Stimulated activated CD8-positive, alpha-beta memory T cell treated with anti-CD3 and anti-CD28 coated beads, Interleukin-4, amount 100 ng/mL, for 1 hour (primary cell): ENCODE measurements at places on chromosomes 1 and 21.

DNA sequence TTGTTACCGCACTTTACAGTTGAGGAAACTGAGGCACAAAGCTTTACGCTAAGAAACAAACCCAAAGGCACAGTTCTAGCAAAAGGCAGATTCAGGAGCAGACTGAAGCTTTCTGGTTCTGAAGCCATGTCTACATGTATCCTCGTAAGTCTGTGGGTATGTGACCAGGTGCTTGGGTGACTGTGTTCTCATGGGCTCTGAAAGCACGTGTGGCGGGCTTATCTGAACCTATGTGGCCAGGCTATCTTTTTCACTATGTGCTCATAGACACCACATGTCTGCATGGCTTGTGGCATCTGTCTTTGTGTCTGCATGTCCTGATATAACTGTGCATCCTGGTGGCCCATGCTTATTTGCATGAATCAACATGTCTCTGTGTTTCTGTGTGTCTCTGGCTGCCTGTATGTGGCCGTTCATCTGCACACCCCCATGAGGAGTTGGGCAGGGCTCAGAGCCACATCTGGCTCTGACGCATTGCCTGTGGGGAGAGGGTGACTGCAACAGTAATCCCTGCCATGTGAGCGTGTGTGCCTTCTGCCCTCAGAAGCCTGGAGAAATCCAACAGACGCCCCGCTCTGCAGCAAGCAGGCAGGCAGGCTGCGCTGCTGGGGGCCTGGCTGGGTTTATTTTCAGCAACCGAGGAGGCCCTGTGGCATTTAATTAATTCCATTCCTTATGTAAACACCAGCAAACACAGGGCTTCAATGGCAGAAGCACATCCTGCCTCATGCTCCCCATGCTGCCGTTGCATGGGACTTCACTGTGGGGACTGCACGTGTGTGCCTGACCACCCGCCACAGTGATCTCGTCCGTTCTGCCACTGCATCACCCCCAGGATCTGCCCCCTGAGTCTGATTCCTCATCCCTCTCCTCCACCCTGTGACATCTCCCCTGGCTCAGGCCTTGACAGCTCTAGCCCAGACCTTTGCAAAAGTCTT is 115.4 kb downstream of the TRABD2B start:
- no peak for DNase-seq

DNA sequence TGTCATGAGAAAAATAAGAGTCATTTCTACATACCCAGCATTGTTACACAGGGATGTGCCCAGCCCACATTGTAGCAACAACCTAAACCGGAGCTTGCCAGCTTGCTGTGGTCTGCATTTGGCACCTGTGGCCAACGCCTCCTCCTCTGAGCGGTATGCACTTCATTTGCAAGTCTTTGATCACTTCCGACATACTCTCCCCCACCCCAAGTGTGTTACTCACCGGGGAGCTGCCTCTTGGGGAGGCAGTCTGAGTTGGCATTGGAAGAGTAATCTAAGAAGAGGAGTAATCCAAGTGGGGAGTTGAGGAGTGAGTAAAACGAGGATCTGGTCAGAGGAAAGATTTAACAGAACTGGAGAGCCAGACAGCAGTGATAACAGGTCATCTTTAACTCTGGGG is 3.8 kb downstream of the BCL9 start:
- peak; percentile 57 for DNase-seq

DNA sequence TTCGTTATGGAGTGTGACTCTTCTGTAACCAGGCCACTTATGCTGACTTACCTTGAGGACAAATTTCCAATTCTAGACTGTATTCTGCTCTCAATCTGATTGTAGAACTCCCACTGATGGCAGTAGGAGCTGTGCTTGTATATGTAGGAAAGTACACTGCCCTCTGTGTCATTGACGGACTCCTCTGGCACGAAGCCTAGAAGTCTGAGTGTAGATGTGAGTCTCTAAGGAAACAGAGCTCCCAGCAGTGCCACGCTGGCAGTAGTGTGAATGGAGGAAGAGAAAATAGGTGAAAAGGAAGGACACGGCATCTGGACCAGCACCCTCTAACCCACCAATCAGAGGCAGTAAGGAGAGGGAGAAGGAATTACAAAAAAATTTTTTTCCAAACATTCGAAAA is 130.4 kb upstream of the ADGRL2 start:
- DNase-seq: no peak

GRCh38 chr21:34200288-34200905 is 127.0 kb downstream of the MRPS6 start:
- no peak for DNase-seq

- DNase-seq: no peak
These were observed 544.8 kb downstream of the NUF2 start for GRCh38 chr1:163866564-163866963.

DNA sequence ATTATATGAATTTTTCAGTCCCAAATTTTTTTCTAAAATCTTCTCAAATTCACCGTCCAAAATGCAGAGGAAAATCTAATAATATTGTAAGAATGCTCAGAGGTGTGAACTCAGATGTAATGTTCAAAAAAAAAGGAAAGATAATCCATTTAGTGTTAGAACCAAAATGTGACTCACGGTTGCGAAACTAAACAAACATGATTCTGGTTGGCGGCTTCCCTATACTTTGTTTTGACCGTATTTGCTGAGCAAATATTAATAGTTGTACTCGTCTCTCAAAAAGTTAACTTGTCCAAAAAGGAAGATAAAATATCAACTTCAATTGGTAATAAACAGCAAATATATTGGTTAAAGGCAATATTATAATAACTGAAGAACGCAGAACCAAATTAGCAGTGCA is 34.4 kb downstream of the ZSWIM5 start:
- DNase-seq: no peak

- no peak for DNase-seq
These were observed 20.4 kb upstream of the TTC4 start for GRCh38 chr1:54695221-54695620.

- no peak for DNase-seq
These were observed 65.9 kb upstream of the L1TD1 start for GRCh38 chr1:62128745-62129144.

DNA sequence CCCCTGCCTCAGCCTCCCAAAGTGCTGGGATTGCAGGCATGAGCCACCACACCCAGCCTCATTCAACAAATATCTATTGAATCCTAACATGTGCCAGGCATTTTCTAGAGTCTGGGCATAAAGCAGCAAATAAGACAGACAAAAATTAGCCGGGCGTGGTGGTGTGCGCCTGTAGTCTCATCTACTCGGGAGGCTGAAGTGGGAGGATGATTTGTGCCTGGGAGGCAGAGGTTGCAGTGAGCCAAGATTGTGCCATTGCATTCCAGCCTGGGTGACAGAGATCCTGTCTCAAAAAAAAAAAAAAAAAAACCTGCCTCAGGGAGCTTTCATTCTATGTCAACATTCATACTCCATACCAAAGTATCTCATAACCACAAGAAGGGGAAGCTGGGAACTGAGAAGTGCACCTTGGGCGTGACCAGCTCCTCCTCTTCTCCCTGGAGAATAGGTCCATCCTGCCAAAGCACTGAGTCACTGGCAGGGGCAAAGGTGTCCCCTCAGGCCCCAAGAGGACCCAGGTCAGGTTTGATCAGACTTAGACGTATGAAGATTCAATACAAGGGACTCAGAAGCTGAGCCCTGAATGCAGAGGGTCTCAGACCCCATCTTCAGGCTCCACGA is 36.8 kb upstream of the PPP1R15B start:
- DNase-seq: no peak

DNA sequence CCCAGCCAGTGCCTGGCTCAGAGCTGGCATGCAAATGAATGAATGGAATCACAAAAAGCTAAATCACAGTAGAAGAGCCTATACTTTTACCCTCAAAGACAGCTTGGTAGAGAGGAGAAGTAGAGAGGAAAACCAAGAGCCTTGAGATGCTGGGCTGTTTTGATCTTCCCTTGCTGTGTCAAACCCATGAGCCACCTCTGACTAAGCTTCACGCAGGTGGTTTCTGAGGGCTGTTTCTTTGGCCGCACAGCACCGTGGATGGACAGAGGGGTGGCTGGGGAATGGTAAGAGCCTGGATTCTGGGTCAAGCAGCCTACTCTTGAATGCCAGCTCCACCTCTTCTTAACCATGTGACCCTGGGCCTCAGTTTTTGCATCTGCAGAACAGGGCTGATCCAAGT is 18.6 kb downstream of the ABCG1 start:
- DNase-seq: no peak

- DNase-seq: no peak
These were observed 154.3 kb upstream of the COL6A1 start for GRCh38 chr21:45827302-45827692.

DNA sequence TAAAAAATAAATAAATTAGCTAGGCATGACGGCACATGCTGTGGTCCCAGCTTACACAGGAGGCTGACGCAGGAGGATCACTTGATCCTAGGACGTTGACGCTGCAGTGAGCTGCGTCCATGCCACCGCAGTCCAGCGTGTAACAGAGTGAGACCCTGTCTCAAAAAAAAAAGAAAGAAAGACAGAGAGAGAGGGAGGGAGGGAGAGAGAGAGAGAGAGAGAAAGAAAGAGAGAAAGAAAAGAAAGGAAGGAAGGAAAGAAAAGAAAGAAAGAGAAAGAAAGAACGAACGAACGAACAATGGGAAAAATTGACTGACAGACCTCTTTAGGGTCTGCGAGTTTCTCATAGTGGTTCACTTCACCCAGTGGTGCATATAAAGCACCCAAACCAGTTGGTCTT is 97.8 kb upstream of the BMP8A start:
- DNase-seq: no peak

DNA sequence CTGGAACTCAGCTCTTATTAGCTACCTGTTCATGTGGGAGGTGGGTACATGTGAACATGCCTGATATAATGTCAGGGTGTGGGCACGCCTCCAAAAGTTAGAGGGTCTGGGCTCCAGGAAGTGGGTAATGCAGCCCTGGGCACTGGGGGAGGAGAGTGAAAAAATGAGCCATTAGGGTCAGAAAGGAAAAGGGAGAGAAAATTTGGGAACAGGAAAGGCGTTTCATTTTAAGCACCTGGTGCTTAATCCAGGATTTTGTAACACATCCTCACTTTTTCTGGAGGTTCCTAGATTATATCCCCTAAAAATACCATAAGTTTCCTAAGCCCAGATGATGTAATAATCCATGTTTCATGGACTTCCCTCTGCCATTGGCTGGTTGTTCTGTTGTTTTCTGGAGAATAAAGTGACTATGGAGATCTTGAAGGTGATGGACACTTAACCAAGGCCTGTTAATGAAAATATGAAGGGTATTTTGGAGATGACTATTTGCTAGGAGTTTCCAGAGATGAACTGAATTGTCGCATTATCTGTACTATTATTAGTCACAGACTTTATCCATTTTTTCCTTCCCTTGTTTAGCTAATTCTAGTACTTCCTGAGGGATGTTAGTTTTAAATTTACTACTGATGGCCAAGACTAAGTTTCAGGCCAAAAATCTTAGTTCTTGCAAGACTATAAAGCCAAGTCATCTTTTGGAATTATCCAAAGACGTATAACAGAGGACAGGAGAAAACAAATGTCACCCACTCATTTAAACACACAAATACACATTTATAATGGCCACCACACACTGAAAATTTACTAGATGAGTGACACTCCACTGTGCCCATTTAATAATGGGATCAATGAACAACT is 24.4 kb upstream of the TARBP1 start:
- DNase-seq: no peak

GRCh38 chr1:7613851-7614205 is 157.3 kb upstream of the VAMP3 start:
- DNase-seq: no peak

- DNase-seq: no peak
These were observed 27.4 kb upstream of the RNF2 start for GRCh38 chr1:185017966-185018365.

DNA sequence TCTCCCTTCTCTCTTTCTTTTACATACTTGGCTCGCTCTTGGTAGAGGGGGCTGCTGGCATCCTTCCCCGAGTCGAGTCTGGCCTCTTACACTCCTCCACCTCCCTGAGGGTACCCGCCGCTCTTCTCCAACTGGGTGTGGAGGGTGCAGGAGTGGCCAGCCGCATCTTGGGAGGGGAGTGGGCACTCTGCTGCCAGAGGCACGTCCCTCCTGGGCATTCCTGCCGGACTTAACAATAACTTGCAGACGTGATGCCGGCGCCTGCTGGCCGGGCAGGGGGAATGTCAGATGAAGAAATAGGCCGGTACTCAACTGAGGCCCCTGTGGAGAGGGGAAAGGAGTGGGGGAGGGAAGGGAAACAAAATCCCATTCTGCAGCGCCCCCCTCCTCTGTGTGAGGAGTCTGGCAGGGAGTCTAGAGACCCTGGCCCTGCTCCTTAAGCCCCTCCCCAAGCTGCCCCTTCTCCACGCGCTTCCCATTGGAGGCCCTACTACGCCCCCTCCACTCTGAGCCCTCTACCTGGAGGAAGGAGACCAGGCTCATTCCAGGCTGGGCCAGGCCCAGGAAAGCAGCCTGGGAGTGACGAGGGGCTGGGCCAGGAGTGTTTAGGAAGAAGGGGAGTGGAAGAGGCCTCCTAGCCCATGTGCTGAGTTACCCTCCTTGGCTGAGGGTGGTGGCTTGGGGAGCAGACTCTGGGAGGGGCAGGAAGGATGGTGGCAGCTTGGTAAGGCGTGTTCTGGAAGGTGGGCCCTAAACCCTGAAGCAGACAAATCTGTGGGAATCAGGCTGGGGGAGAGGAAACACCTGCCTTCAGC is 1.8 kb downstream of the ATP2B4 start:
- no peak for DNase-seq

DNA sequence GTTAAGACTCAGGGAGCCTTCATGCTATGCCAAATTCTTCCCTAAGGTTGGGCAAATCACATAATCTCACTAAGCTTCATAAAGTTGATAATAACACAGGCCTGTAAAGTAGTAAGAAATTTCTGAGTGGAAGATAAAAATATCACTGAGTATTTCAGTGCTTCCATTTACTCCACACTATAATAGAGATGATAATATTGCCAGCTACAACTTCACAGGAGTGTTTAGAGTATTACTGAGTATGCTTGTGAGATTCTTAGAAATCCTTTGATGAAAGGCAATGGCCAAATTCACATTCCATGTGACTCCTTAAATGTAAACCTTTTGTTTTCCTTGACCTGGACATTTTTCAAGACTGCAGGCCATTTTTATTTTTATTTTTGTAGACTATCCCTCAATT is 10.4 kb downstream of the ITGB3BP start:
- DNase-seq: no peak

GRCh38 chr1:226255380-226255779 is 31.9 kb downstream of the MIXL1 start:
- no peak for DNase-seq

DNA sequence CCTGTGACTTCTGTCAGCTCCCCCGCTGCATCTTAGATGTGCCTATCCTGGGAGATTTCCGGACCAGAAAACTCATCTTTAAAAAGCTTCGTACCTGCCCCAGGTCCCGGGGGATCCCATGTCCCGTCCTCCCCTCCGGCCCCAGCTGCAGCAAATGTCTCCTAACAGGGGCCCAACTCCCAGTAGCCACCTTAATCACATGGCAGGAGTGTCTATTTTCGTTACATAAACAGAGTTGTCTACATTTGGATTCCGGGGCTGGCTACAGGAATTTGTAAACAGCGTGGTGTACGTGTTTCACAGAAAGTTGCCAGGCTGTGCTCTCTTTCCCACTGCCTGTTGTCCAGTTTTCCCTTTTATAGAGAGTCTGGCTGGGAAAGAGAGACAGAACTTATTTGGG is 17.9 kb upstream of the KCNE2 start:
- DNase-seq: no peak

- DNase-seq: no peak
These were observed 588 bp downstream of the FLVCR1 start for GRCh38 chr1:212858461-212859265.
